Camera-type eye (tissue), 1 donor: ENCODE measurements at places on chromosomes 16 and 17. TPM values are rescaled to one million over a fixed set of nuclear protein-coding genes. Genes with fewer than 3 reads are reported as not detected.

Gene SGCA
- 13.5 TPM for total RNA-seq

Gene JPT1
- total RNA-seq = 76.7 TPM

Gene TBC1D3
- total RNA-seq = not detected

Gene ATP6V0A1
- 185 TPM for total RNA-seq

Gene KRT222
- 11.5 TPM for total RNA-seq

Gene KRT12
- total RNA-seq = 50.0 TPM
